ENCODE measurements at places on chromosomes 1 and 21.
A peak's percentile ranks its signal among the peaks of the same experiment; 100 is the strongest.

GRCh38 chr1:21534674-21535378 is 25.6 kb downstream of the ALPL start:
- peak; percentile 67 for DNase-seq

DNA sequence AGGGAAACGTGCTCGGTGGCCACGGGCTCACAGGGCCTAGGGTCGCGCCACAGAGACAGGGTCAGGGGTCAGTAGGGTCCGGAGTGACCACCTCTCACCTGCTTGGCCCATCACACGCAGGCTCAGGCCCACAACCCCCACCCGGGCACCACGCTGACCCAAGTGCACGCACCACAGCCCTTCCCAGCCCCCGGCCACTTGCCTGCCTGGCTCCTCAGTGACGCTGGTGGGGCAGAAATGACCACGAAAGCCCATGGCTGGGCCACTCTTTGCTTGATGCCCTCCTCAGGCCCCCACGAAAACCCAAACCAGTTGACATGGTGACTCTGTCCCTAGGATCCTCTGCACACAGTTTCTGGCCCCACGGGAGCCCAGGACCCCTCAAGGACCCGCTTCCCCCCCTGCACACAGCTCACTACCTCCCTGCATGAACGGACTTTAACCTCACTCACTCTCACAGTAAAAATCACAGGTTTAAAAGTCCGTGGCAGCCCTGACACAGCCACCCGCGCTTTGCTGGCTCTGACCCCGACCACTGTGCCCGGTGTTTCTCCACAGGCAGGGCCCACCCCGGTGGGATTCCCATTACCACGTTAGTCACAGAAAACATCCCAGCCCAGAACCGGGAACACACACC is 20.7 kb downstream of the NADK start:
- no peak for DNase-seq

GRCh38 chr1:22780696-22781095 is 70.1 kb downstream of the EPHB2 start:
- peak; percentile 50 for DNase-seq

DNA sequence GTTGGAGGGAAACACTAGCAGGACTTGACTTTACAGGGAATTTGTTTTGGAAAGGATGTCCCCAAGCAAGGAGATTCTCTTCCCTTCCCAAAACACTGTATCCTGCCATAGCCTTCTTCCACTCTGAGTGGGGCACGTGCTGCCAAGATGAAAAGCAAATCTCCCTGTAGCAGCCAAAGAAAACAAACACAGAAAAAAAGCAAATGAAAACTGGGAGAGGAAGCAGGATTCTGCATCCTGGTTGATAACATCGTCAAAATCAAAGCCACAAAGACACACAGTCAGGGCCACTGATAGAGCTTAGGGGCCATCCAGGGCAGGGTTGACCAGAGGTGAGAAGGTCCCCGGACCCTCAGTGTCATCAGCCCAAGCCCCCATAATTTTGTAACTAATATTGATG is 16.0 kb upstream of the MTARC2 start:
- no peak for DNase-seq

- DNase-seq, result no peak
Measured at GRCh38 chr1:109517337-109517736, 7.8 kb upstream of the AMIGO1 start.

GRCh38 chr1:248688527-248689298 is 13.9 kb downstream of the OR14I1 start:
- no peak for DNase-seq

GRCh38 chr1:234841710-234842231 is 231.8 kb upstream of the IRF2BP2 start:
- DNase-seq, result no peak

- DNase-seq, result no peak
Measured at GRCh38 chr1:232893481-232894313, 56.7 kb upstream of the NTPCR start.

DNA sequence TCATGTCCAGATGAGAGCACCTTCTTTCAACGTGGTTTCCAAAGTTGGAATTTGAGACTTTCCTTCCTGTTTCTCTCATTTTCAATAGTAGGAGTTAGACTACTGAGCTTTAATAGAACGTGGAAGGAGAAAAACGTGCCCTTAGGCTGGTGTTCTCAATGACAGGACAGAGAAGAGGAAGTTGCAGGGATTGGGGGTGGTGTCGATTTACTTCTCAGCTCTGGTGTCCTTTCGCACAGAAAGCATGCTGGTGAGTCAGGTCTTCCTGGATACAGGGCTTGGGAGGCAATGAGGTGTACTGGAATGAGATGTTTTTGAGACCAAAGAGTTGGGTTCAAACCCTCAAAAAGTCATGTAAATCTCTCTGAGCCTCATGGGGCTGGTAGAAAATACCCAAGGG is 67.1 kb downstream of the HIVEP3 start:
- peak; percentile 56 for DNase-seq

- DNase-seq, result no peak
Measured at GRCh38 chr1:208080396-208081286, 163.5 kb downstream of the PLXNA2 start.

GRCh38 chr1:102002057-102002456 is 5.3 kb upstream of the OLFM3 start:
- DNase-seq, result no peak

GRCh38 chr1:17558954-17559614 is 19.6 kb downstream of the ARHGEF10L start:
- no peak for DNase-seq

GRCh38 chr1:6950001-6950765 is 164.9 kb downstream of the CAMTA1 start:
- DNase-seq, result no peak

DNA sequence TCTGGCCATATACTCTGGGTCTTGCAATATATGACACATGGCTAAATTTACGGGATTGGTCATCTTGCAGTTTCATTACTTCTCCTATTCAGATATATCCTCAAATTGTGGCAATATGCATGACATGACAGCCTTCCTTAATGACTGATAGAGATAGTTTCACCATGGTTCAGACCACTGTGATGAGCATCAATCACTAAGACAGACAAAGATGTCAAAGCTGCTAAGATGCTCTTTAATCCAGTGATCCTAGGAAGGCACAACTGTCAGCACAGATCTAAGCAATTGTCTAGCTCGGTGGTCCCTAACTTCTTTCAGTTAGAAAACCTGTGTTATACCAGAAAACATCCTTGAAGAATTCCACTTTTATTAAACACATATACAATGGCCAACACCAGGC is 70.9 kb upstream of the ADGRL2 start:
- DNase-seq, result no peak

DNA sequence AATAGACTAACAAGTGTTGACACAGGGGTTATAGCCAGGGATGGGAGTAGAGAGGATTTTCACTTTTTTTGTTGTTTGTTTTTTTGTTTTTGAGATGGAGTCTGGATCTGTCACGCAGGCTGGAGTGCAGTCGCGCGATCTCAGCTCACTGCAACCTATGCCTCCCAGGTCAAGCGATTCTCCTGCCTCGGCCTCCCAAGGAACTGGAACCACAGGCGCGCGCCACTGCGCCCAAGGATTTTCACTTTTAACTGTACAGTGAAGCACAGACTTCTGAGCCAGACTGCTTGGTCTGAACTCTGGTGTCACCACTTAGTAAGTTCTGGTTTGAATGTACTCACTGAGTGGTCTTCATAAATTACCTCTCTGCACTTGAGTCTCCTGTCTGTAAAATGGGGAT is 40.2 kb upstream of the WASF2 start:
- no peak for DNase-seq

GRCh38 chr1:119971710-119972570 is 75.6 kb upstream of the ADAM30 start:
- DNase-seq, result no peak

GRCh38 chr1:169514566-169515270 is 29.0 kb upstream of the SLC19A2 start:
- DNase-seq, result no peak

- peak; percentile 17 for DNase-seq
Measured at GRCh38 chr1:203217139-203217655, 12.3 kb downstream of the CHIT1 start.

GRCh38 chr21:37710546-37711285 is 205.5 kb downstream of the KCNJ6 start:
- DNase-seq, result no peak

GRCh38 chr1:19468397-19468956 is 16.9 kb downstream of the CAPZB start:
- no peak for DNase-seq

GRCh38 chr1:64896551-64896950 is 69.8 kb downstream of the JAK1 start:
- no peak for DNase-seq

GRCh38 chr1:157111396-157112165 is 12.0 kb upstream of the ETV3L start:
- no peak for DNase-seq

- DNase-seq, result peak; percentile 40
Measured at GRCh38 chr1:20165522-20165951, 20.4 kb upstream of the UBXN10 start.

- DNase-seq, result no peak
Measured at GRCh38 chr1:147283011-147283410, 40.5 kb downstream of the CHD1L start.

DNA sequence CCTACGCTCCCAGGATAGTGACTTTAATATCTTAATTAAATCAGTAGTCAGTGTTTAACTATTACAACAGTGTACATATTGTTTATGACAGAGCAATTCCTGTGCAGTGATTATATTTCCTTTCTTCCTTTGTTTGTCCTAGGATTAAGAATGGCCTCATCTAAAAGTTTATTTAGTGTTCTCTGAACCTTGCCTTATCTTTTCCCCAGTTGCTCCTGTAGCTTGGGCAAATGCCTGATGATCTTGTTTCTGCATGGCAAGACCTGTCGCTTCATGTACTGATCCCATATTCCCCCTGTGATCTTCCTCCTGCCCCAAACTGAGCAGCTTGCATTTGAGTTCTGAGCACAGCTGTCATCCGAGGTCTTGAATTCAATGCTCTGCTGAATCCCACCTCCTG is 69.1 kb upstream of the STUM start:
- no peak for DNase-seq

DNA sequence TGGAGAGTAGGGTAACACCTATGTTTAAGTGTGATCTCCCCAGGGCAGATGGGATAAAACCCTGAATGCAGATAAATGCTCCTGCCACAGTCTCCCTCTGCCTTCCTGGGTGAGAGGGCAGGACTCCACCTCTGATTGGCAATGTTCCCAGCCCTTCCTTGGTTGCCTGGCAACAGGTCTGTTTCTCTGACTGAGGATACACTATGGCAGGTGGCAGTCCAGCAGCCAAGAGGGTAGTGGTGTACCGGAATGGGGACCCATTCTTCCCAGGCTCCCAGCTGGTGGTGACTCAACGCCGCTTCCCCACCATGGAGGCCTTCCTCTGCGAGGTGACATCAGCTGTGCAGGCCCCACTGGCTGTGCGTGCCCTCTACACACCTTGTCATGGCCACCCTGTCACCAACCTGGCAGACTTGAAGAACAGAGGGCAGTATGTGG is at the start of gene DCDC2B:
TSS of gene DCDC2B (plus strand) at position 199 of the 438 bp plus-strand sequence. CDS start at position 204, 5 bp downstream.
- peak; percentile 60 for DNase-seq

DNA sequence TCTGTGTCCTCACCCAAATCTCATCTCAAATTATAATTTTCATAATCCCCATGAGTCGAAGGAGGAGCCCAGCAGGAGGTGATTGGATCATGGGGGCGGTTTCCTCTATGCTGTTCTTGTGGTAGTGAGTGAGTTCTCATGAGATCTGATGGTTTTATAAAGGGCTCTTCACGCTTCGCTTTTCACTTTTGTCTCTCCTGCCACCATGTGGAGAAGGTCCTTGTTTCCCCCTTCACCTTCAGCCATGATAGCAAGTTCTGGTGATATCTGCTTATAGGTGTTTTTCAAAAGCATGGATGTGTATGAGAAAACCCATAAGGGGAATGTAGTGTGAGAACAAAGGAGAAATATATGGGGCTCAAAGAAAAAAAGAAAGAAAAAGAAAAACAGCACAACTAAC is 405.9 kb upstream of the RGS18 start:
- no peak for DNase-seq

GRCh38 chr1:63877021-63877767 is 103.4 kb downstream of the ROR1 start:
- DNase-seq, result no peak

DNA sequence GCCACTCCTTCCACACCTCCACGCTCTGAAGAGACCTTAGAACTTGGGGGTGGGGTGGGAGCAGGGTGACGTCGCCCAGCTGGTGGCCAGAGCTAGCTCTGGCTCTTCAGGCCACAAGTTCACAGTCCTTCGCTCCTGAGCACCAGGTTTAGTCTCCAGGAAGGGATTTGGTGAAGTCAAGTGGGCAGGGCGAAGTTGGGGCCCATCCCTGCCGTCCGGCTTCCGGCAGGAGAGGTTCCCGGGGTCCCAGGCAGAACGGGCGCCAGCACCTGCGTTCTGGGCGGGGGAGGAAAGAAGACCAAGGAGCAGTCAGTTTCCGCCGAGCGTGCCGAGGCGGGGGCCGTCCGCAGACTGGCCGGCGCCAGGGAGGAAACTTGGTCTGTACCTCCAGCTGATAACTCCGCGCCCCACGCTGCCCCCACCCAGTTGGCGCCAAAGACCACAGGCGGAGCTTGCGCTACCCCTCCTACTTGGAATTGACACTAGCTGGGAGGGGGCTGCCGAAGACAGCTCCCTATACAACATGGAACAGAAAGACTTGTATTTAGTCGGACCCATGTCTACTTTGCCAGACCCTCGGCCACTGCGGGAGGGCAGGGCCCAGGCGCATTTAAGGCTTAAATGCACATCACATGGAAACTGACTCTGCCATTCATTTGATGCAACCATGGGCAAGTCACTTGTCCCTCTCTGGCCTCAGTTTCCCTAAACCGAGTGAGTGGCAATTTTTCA is 995 bp downstream of the ID3 start:
- peak; percentile 57 for DNase-seq

GRCh38 chr1:169196161-169196560 is 89.7 kb downstream of the ATP1B1 start:
- no peak for DNase-seq

GRCh38 chr21:36194024-36194423 is 37.4 kb downstream of the DOP1B start:
- DNase-seq, result no peak

DNA sequence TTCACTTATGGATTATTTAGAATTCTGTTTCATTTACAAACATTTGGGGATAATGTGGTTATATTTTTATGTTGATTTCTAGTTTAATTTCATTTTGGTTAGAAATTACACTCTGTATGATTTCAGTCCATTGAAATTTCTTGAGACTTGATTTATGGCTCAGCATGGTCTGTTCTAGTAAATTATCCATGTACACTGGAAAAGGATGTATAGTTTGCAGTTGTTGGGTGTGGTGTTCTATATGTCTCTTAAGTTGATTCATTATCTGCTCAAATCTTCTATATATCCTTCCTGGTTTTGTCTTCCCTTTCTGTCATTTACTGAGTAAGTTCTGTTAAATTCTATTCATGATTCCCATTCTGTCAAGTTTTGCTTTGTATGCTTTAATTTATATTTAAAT is 52.3 kb downstream of the RAP1A start:
- DNase-seq, result no peak

- no peak for DNase-seq
Measured at GRCh38 chr1:221793439-221794078, 51.7 kb upstream of the DUSP10 start.

GRCh38 chr1:39488793-39489566 is 2.5 kb upstream of the BMP8A start:
- no peak for DNase-seq

- DNase-seq, result no peak
Measured at GRCh38 chr1:245809361-245809760, 654.6 kb downstream of the KIF26B start.

GRCh38 chr1:222202831-222203230 is 345.1 kb downstream of the HHIPL2 start:
- no peak for DNase-seq

Measured in urothelium cell line (cell line).